ENCODE measurements at places on chromosomes 4 and X.

- DNase-seq, result no peak
Observed at GRCh38 chrX:22053481-22053880, 21.4 kb downstream of the PHEX start.

GRCh38 chr4:74632634-74633033 is 161.7 kb downstream of the BTC start:
- DNase-seq, result no peak

GRCh38 chrX:1134976-1135375 is 77.5 kb downstream of the CRLF2 start:
- no peak for DNase-seq

- DNase-seq, result no peak
Observed at GRCh38 chrX:11244636-11245035, 48.6 kb upstream of the AMELX start.

GRCh38 chr4:2243681-2244380 is 1.9 kb upstream of the HAUS3 start:
- no peak for DNase-seq

GRCh38 chrX:49192722-49193328 is 6.7 kb upstream of the PRICKLE3 start:
- no peak for DNase-seq

GRCh38 chr4:1196421-1197183 is 24.2 kb upstream of the SPON2 start:
- no peak for DNase-seq

- DNase-seq, result no peak
Observed at GRCh38 chr4:179989975-179990374, 2253.2 kb upstream of the TENM3 start.

DNA sequence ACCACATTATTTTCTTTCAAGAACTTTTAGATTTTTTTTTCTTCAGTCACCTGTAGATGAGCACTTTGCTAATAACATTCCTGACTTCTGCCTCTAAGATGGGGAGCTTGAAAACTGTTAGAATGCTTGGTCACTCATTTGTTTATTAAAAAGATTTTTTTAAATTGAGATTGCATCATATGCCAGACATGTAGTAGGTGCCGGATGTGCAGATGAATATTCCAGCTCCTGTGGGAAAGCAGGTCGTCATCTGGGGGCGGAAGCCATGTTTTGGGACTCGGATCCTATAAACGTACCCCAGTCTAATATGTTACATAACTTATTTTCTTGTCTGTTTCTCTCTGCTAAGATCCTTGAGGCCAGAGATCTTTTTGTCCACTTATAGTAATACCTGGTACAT is 236.8 kb downstream of the ARHGAP10 start:
- DNase-seq, result no peak

- no peak for DNase-seq
Observed at GRCh38 chr4:174218127-174218790, 65.2 kb downstream of the FBXO8 start.

GRCh38 chr4:158274636-158275035 is 64.3 kb downstream of the TMEM144 start:
- DNase-seq, result no peak

DNA sequence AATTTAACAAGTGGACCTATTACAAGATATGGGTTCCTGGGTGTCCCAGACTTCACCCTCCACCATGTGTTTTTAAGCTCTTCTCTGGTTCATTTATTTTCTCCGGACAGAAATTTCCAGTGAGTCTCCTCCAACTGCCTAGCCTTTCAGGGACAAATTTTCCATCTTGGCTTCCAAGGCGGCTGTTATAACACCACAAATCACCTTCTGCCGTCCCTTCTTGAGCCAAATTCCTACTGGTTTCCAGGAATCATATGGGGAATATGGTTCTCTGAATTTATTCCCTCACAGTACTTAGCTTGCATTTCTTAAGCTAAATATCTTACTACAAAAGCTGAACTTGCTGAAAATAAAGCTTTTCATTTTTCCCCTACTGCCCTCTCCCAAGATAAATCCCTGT is 18.8 kb downstream of the NEXMIF start:
- DNase-seq, result no peak

DNA sequence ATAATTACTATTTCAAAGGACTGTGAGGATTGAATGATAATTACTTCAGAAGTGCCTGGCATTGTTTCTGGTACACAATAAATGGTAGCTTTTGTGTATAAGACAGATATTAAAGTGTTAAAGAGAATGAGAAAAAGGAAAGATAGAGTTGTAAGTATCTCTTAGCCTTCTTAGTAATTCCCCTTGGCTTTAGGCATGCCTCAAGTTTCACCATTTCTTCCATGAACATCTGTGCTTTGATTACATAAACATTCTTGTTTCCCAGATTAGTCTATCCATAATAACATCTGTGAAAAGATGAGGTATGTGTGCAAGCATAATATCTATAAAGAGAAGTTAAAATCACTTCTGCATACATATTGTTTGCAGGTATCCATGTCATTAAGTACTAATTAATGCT is 230.9 kb upstream of the TEX13A start:
- DNase-seq, result no peak

DNA sequence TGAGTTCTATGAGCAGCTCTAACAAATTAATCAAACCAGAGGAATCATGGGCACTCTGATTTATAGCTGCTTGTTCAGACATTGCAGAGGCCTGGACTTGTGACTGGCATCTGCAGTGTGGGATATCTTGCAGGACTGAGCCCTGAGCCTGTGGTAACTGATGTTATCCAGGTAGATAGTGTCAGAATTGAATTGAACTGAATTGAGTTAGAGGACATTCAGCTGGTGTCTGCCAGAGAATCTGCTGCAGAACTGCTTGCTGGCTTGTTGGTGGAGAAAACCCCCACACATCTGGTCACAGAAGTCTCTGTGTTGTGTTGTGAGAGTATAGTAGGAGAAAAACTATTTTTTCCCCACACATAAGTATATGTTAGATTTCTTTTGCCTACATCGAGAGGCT is 42.2 kb downstream of the SMIM20 start:
- DNase-seq, result no peak

DNA sequence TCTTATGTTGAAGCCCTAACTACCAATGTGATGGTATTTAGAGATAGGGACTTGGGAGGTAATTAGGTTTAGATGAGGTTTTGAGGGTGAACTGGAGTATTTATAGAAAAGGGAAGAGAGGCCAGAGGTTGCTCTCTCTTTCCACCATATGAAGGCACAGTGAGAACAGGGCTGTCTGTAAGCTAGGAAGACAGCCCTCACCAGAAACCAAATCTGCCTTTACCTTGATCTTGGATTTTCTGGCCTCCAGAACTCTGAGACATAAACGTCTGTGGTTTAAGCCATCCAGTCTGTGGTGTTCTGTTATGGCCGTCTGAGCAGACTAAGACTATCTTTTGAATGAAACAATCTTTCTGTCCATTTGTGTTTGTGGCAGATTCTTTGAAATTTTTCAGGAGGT is 223.7 kb downstream of the PDHA2 start:
- DNase-seq, result no peak

GRCh38 chr4:15776871-15777648 is 1.1 kb upstream of the CD38 start:
- DNase-seq, result no peak

DNA sequence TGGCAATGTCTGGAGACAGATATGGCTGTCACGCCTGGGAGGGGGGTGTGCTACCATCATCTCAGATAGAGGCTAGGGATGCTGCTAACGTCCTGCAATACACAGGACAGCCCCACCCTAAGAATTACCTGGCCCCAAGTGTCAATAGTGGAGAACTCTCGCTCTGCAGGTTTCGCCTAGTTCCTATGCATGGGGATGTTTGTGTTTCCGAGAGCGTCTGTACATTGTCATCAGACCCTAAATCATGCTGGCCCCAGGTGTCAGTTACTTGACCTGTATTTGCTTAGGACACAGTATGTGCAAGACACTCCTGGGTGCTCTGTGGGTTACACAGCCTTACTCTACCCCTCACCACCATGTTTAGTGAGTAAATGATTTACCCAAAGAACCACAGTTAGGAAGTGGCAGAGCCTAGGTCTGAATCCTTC is 90.8 kb downstream of the AFF1 start:
- no peak for DNase-seq

DNA sequence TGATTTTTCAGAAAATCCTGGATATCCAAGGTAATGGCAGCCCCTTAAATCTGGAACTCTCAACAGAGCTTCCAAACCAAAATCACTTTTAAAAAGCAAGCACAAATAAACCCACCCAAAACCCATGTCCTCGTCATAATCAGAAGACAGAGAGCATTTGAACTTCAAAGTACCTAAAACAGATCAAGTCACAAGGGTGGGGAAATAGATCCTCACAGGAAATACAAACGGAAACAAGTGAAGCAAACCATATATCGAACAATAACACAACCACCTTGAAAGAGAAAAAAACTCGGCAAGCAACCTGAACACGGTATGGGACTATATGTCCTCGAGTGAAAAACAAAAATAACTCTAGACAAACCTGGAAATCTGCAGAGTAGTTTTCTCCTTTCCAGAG is 15.9 kb upstream of the CCNQ start:
- no peak for DNase-seq

- no peak for DNase-seq
Observed at GRCh38 chrX:55480390-55481062, 9.1 kb downstream of the USP51 start.

DNA sequence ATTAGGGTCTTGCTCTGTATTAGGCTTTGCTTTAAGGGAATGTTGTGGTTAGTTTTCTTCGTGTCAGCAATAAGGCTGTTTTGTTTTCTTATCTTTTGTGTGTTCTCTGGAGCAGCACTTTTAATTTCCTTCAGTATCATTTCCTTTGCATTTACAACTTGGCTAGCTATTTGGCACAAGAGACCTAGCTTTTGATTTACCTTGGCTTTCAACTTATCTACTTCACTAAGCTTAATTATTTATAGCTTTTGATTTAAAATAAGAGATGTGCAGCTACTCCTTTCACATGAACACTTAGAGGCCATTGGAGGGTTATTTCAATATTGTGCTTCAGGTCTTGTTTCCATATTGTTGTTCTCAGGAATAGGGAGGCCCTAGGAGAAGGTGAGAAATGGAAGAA is 68.2 kb downstream of the FAT4 start:
- no peak for DNase-seq

- DNase-seq, result no peak
Observed at GRCh38 chr4:61580721-61581377, 380.7 kb downstream of the ADGRL3 start.

DNA sequence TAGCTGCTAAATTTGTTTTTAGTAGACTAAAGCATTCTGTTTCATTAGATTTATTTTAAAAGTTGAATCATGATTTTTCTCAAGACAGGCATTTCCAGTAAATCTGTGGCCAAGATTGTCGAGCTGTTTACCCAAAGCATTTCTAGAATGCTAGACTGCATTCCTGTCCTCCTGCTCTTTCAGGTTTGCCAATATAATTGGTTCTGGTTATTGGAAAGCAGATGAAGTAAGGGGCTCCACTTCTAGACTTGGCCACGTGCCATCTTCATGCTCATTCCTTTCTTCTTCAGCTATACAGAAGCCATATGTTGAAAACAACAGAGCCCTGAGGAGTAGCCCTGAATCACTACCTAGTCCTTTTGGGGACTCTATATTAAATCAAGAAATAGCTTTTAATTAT is 62.5 kb downstream of the PGRMC2 start:
- no peak for DNase-seq

GRCh38 chr4:3385711-3386420 is 55.9 kb upstream of the HGFAC start:
- no peak for DNase-seq

DNA sequence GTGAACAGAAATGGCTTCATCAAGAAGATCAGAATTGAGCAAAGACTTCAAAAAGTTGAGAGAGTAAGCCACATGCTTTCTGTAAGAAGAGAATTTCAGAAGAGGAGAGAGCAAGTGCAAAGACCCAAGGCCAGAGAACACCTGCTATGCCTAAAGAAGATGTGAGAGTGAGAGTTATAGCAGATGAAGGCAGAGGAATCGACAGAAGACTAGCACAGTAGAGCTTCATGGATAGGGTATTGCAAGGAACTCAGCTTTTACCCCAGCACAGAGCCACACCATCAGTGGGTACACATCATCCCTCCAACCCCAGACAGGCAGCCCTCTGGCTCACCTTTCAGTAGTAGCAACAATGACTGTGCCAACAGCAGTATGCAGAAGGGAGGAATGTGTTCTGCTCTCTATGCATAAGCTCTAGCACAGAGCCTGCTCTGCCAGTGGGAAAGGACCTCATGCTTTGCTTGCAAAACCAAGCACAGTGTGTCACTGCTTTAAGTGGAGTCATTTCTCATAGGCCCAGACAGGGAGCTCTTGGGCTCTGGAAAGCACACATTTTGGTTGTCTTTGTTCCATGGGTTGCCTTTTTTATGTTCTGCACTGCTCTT is 318.6 kb downstream of the NAF1 start:
- no peak for DNase-seq

- no peak for DNase-seq
Observed at GRCh38 chr4:12071316-12071715, 642.6 kb upstream of the HS3ST1 start.

DNA sequence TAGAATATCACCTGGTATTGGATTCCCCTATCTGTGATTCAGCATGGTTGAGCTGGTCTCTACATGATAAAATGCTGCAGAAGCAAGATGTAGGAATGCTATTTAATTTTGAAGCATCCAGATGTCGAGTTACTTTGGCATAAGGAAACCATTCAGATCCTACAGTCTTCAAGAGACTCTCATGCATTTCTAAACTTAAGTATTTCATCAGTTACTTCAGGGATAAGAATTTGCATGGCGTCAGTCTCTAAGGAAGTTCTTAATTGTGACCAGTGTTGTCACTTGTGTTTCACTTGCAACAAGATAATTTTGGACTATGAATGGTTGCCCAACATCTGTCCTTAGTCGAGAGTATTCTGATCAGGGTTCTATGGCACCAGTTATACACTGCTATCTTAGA is 192.4 kb downstream of the CCNG2 start:
- no peak for DNase-seq

DNA sequence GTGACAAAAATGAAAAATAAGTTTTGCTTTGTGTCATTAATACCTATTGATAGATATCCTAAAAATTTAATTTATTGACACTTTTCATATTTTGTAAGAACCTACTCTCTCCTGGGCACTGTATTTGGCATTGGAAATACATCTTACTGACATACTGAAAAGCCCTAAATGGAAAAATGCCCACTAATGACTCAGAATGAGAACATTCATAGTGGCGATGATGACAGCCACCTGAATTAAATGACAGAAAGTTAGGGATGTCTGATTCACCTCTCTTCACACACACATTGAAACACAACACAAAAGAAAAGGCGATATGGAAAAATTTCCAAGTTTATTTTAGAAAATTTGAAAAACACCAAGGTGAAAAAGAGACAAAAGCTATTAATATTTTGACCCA is 992.3 kb downstream of the STPG2 start:
- DNase-seq, result no peak

GRCh38 chr4:139489638-139490037 is 35.7 kb downstream of the RAB33B start:
- no peak for DNase-seq

- DNase-seq, result no peak
Observed at GRCh38 chr4:100041646-100042045, 91.6 kb upstream of the H2AZ1 start.

DNA sequence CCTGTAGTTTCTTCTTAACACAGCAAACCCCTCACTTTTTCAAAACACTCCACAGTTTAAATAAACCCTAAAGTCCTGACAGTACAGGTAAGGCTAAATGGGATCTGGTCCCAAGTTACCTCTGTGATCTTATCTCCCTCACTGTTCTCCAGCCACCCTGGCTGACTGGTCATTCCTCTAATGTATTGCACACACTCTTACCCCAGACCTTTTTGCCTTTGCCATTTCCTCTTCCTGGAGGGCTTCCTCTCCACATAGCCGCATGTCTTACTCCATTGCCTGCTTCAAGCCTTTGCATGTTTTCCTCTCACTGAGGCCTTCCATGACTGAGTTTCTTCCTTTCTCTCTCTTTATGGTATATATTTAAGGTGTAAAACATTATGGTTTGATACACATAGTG is 19.5 kb upstream of the ANXA3 start:
- DNase-seq, result no peak
